ENCODE measurements at places on chromosomes 1 and 21.

- peak; percentile 80 for DNase-seq
Observed at GRCh38 chr1:229230893-229231753, 39.8 kb upstream of the RAB4A start.

DNA sequence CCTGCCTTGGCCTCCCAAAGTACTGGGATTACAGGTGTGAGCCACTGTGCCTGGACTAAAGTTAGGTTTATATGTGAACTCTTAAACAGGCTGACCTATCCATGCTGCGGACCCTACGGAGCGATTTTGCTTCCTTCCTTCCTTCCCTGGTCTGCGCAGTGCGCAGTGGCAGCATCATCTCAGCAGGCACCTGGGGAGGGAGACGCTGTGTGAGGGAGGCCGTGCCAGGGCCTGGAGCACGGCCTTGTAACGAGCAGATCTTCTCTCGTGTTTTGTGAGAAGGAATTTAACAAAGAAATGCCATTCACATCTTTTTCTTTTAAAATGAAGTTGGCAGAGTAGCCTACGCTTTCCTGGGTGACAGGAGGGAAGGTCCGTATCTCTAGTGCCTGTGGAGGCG lies 45.8 kb downstream of the PKNOX1 start:
- DNase-seq, result no peak

GRCh38 chr1:165661703-165662102 lies 30.7 kb downstream of the MGST3 start:
- no peak for DNase-seq

DNA sequence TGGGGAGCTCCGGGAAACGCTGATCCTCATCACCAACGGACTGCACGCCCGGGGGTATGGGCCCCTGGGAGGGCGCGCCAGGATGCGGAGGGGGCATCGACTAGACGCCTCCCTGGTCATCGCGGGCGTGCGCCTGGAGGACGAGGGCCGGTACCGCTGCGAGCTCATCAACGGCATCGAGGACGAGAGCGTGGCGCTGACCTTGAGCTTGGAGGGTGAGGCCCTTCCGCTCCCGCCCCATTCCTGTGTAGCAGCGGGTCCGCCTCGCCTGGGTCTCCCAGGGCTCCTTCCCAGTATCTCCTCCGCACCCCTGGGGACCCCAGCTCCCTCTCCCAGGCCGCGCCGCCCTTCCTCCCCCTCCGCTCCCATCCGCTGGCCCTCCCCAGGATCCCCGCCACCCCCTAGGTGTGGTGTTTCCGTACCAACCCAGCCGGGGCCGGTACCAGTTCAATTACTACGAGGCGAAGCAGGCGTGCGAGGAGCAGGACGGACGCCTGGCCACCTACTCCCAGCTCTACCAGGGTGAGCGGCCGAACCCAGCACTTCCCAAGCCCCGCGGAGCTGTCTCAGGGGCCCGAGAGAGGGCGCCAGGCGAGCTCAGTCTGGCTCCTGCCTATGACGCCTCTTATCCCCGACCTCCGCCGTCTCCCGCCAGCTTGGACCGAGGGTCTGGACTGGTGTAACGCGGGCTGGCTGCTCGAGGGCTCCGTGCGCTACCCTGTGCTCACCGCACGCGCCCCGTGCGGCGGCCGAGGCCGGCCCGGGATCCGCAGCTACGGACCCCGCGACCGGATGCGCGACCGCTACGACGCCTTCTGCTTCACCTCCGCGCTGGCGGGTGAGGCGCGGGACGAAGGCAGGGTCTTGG lies 5.0 kb downstream of the HAPLN2 start:
- DNase-seq, result peak; percentile 89

GRCh38 chr1:62435231-62436038 lies 1.4 kb upstream of the USP1 start:
- DNase-seq, result peak; percentile 31

- no peak for DNase-seq
Observed at GRCh38 chr1:87204921-87205320, 123.8 kb upstream of the LMO4 start.

- peak; percentile 92 for DNase-seq
Observed at GRCh38 chr1:235093696-235094592, 34.7 kb downstream of the TOMM20 start.

- DNase-seq, result no peak
Observed at GRCh38 chr1:221979444-221980032, 237.6 kb upstream of the DUSP10 start.

DNA sequence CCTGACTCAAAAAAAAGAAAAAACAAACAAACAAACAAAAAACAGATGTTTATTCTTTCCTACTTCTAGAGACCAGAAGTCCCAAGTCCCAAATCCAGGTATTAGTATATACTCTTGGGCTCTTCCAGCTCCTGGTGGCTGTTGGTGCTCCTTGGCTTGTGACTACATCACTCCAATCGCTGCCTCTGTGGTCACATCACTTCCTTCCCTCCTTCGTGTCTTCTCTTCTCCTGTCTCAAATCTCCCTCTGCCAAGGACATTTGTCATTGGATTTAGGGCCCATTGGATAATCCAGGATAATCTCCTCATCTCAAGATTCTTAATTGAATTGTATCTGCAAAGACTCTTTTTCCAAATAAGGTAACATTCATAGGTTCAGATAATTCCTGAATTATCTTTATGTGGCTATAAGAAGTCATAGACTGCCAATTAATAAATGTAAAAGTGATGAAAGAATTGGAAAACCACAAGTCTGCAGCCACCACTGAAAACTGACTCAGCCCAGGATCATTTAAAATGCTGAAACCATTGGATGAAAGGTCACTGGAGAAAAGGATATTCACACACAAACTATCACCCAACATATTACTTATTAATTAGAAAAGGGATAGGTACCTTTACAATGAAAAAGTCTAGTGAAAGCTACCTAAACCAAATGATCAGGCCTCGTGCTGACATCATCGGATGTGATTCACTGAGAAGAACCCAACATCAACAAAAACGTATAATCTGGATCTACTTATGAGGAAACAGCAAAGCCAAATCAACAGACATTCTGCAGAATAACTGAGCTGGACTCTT lies 67.1 kb downstream of the ZNF281 start:
- no peak for DNase-seq

DNA sequence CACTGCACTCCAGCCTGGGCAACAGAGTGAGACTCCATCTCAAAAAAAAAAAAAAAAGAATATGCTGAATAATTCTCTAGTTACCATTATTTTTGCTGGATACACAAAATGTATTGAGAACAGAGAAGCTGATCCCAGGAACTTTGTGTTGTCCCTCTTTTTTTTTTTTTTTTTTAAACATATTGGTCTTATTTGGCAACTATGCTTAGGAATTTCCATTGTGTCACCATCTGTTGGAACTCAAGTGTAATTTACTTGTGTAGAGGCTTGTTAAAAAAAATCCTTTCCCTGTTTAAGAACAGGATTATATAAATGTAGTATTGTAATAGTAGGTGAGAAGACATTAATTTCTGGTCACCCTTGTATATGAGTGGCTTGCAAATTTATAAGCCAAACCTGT lies 28.6 kb downstream of the CAMSAP2 start:
- no peak for DNase-seq

- no peak for DNase-seq
Observed at GRCh38 chr1:48026275-48026674, 29.1 kb upstream of the TRABD2B start.

DNA sequence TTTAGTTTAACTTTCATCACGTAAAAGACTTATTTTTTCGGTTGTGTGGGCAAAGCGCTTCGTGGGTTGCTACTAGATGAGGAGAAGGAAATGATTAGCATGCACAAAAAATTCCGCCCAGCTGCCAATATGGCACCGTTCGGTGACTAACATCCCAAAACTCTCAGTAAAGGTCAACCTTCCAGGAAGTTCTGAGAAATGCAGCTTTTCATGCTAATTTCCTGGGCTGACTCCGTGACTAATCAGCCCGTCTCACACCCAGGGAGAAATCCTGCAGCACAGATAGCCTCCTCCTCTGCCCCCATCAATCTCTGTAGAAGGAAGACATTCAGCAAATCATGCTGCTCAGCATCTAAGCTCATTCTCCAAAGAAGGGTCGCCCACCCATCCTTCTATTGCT lies 34.1 kb downstream of the TMCO4 start:
- peak; percentile 44 for DNase-seq

- DNase-seq, result no peak
Observed at GRCh38 chr1:116755681-116756080, 1.5 kb downstream of the CD2 start.

DNA sequence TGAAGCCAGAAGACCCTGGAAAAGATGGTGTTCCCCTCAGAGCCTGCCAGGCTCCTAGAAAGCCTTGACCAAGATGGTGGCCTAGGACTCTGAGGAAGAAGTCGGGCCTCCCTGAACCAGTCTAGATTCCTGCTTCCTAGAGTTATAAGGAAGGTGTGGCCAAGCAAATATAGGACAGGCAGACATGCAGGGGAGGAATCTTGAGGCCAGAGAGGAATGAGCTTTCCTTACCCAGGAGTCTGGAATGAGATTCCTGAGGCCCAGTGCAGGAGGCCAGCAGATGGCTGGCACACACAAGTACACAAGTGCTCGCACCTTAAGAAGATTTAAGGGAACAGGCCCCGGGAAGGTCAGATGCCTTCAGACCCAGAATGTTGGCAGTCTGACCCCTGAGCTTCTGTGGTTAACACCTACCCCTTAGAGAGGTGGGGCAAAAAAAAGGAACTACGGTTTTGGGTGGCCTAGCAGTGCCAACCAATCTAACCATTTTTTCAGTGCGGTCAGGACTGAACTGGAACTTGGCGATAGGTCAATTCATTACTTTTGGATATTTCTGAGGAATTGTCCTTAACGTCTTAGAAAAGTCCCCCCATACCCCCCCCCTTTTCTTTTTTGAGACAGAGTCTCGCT lies 73.3 kb downstream of the MDM4 start:
- no peak for DNase-seq

DNA sequence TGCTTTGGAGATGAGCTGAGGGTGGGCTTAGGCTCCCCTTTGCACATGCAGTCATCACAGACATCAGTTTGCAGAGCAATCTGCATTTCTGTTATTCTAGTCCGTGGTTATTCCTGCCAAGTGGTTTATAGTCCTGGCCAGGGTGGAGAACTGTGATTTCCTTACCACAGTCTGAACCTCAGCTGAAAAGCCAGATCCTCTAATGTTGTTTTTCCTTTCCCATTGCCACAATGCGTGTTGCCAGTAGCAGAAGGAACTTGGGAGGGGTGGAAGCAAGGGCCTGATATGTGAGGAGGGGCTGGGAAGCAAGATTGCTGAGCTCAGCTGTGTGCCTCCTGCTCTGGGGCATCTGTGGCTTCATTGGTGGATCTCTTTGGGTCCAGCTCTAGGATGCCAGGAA lies 18.0 kb upstream of the ST3GAL3 start:
- no peak for DNase-seq

DNA sequence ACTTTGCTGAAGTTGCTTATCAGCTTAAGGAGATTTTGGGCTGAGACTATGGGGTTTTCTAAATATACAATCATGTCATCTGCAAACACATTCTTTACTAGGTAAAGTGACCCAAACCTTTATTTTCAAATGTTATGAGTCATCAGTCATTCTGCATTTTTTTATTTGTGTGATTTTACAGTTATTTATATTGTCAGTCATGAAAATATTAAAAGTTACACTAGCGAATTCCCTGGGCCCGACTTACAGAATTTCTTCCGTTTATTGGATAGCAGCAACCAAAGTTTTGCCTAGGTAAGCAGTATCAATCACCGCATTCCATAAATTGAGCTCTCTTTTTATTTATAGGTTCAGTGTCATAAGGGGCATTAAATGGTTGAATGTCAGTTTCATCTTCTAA lies 13.8 kb downstream of the OR2M5 start:
- no peak for DNase-seq

- no peak for DNase-seq
Observed at GRCh38 chr1:41497056-41497440, 12.6 kb upstream of the EDN2 start.

DNA sequence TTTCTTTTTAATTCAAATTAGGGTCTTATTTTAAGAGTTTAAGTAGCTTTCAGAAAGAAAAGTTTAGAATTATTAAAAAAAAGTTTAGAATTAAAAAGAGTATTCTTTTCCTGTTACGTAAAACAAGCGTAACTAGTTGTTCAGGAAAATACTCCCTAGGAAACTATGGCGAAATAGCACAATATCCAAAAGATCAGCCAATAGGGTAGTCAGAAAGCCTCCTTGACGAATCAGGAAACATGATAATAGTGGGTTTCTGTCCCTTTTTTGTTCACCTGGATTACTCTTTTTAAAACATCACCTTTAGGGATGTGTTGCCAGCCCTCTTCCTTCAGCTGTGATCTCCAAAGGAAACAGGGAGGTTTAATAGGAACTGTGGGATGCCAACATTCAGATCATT lies 25.2 kb downstream of the S1PR1 start:
- DNase-seq, result no peak

GRCh38 chr1:15350551-15351200 lies 59.0 kb upstream of the EFHD2 start:
- DNase-seq, result no peak

- DNase-seq, result no peak
Observed at GRCh38 chr1:202164271-202165037, 4.1 kb upstream of the PTPN7 start.

DNA sequence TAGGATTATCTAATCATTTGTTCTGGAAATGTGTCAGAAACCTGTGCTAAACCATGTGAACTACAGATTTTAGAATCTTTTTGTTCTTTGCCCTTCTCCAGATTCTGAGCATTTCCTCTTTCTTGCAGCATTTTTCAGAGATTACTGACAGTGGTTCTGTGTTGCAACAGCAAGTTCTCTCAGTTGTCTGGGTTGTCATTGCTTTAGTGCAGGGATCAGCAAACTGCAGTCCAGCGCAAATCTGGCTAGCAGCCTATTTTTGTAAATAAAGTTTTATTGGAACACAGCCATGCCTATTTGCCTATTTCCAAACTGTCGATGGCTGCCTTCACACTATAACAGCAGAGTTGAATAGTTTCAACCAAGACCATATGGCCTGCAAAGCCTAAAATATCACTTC lies 66.3 kb upstream of the LRRC8D start:
- DNase-seq, result no peak

DNA sequence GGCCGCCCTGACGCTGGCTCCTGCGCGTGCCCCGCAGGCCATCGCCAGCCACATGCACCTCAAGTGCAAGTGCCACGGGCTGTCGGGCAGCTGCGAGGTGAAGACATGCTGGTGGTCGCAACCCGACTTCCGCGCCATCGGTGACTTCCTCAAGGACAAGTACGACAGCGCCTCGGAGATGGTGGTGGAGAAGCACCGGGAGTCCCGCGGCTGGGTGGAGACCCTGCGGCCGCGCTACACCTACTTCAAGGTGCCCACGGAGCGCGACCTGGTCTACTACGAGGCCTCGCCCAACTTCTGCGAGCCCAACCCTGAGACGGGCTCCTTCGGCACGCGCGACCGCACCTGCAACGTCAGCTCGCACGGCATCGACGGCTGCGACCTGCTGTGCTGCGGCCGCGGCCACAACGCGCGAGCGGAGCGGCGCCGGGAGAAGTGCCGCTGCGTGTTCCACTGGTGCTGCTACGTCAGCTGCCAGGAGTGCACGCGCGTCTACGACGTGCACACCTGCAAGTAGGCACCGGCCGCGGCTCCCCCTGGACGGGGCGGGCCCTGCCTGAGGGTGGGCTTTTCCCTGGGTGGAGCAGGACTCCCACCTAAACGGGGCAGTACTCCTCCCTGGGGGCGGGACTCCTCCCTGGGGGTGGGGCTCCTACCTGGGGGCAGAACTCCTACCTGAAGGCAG lies 23.4 kb upstream of the ARF1 start:
- no peak for DNase-seq

GRCh38 chr1:54007613-54008012 lies 10.4 kb downstream of the LDLRAD1 start:
- no peak for DNase-seq

Measured in ELF-1 (cell line).